ENCODE measurements at places on chromosomes 6 and 20.

GRCh38 chr20:46938434-46938833 is 43.8 kb downstream of the EYA2 start:
- DNase-seq, result no peak
- H3K4me3 ChIP-seq, result no peak overlapping the region
- H3K27ac ChIP-seq, result no peak overlapping the region
- H3K36me3 ChIP-seq, result no peaks in the 10 kb centered on the region

DNA sequence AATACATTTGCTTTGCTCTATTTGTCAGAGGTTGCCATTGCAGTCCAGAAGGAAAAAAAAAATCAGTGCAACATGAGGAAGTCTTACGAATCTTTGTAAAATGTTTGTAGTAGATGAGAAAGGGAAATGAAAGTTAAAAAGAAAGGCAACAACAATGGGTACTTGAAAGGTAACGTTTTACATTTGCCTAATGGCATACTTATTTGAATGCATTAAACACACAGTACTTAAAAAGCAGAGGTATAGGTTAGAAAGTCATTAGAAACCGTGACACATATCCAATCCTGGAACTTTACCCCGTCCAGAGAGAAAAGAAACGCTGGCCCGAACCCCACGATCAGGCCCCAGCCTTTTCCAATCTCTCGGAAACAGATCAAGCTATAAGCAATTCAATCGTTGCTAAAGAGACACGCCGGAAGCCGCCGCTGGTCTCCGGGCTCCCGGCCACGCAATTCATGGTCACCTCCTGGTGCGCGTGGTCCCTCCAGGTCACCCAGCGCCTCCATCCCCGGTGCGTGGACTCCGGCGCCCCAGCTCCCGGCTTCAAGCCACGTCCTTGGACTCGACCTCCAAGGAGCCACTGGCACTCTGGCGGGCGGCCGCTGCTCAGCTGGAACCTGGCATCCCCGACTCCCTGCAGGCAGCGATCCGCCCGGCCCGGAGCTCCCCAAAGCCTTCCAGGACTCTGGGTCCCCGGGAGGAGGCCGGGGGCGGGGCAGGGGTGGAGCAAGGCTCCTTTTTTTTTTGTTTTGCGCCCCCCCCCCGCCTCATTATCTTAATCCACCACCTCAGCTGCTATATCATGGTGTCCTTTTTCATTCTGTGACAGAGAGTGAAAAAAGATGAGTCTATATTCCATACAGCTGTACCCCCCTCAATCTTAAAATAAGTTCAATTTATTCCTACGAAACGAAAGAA is at the start of gene SLC18B1:
Gene SLC18B1 (minus strand): TSS at position 687 of the 918 bp plus-strand sequence. CDS start 181 bp downstream, at position 506.
- peaks cover 12% of the 10 kb centered on the region for H3K4me1 ChIP-seq
- no peak within 1 kb of the TSS for H3K4me3 ChIP-seq
- H3K27me3 ChIP-seq, result no peaks in the 10 kb centered on the region
- no peak within 1 kb of the TSS for H3K27ac ChIP-seq
- H3K36me3 ChIP-seq, result peaks cover 21% of the 10 kb centered on the region

DNA sequence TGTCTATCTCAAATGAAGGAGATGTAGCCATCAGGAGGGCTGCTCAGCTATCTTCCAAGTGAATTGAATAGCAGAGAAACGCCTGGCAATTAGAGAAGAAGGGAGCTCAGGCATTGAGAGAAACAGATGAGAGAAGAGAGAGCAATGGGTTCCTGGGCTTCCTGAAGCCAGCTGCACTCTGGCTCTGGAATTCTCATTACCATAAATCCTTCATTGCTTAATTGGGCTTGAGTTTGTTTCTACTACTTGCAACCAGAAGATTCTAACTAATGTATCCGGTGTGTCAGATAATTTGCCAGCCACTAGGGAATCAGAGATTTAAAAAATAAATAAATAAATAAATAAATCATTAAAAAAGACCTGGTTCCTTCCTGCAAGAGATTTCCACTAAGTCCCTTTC is 25.0 kb upstream of the CDKAL1 start:
- H3K36me3 ChIP-seq, result no peaks in the 10 kb centered on the region
- no peak for DNase-seq
- peaks cover 3% of the 10 kb centered on the region for H3K27me3 ChIP-seq
- H3K4me3 ChIP-seq, result no peak overlapping the region

GRCh38 chr6:149439626-149440025 is 39.6 kb downstream of the SUMO4 start:
- no peaks in the 10 kb centered on the region for H3K27me3 ChIP-seq
- peaks cover 10% of the 10 kb centered on the region for H3K4me1 ChIP-seq
- no peaks in the 10 kb centered on the region for H3K36me3 ChIP-seq
- H3K4me3 ChIP-seq, result no peak overlapping the region
- H3K27ac ChIP-seq, result no peak overlapping the region

DNA sequence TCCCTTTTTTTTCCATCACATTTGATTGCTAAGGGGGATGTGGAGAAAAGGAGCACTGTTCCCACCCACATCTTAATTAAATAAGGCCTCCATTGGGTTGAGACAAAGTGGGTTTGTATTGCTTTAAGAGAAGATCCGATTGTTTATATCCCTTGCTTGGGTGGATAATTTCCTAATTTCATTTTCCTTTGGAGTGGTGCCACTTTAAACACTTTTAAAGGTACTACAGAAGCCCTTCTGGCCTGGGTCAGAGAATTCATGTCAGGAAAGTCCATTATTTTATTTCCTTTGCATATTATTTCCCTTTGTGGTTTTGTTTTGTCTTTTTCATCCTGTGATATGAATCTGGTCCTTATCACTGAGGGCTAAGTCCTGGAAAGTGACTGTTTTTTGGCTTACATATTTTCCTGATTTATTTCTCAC is 56.9 kb downstream of the PHACTR2 start:
- H3K4me3 ChIP-seq, result no peak overlapping the region
- H3K27me3 ChIP-seq, result no peaks in the 10 kb centered on the region
- H3K36me3 ChIP-seq, result peaks cover 4% of the 10 kb centered on the region
- no peak for DNase-seq
- no peak overlapping the region for H3K27ac ChIP-seq
